ENCODE measurements at places on chromosomes 6 and 20.
A peak's percentile ranks its signal among the peaks of the same experiment; 100 is the strongest.

GRCh38 chr6:12844284-12845223, 128.0 kb downstream of the PHACTR1 start:
- no peak for DNase-seq

DNA sequence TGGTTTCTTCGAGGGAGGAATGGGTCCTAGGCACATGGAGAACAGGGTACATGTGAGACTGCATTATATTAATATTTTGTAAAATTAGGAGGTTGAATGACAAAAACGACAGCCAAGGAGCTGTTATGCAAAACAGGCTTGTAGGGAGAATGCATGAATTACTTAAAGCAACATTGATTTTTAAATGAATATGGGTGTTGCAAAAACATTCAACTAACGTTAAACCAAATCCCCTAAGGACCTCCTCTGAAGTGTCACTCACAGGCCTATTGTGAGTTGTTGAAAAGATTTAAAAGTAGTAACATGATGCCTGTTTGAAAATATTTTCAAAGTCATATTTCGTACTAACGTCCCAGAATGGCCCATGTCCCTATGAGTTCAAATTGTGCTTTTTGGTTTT, 21.9 kb downstream of the FBXL4 start:
- DNase-seq: no peak

DNA sequence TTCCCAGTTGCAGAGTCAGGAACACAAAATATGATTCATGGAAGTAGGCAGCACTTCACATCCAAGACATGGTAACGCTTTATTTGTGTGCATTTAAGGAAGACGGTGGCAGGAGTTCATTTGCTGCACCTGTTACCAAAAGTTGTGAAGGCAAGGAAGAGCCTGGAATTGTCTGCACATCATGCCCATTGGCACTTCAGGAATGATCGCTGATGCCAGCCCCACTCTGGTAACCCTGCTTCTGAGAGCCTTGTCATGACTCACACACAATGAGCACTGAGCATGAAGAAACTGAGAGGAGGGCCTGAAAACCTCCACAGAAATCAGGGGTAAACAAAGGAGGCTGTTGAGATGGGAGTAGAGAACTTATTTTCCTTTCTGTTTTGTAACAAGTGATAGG, 181.1 kb downstream of the RPS12 start:
- no peak for DNase-seq

GRCh38 chr6:1856381-1856780, 246.7 kb downstream of the FOXC1 start:
- DNase-seq: peak; percentile 25

GRCh38 chr6:127516662-127517273, 2.4 kb downstream of the MTCL3 start:
- peak; percentile 20 for DNase-seq

GRCh38 chr6:80793411-80793810, 686.9 kb downstream of the BCKDHB start:
- DNase-seq: no peak

DNA sequence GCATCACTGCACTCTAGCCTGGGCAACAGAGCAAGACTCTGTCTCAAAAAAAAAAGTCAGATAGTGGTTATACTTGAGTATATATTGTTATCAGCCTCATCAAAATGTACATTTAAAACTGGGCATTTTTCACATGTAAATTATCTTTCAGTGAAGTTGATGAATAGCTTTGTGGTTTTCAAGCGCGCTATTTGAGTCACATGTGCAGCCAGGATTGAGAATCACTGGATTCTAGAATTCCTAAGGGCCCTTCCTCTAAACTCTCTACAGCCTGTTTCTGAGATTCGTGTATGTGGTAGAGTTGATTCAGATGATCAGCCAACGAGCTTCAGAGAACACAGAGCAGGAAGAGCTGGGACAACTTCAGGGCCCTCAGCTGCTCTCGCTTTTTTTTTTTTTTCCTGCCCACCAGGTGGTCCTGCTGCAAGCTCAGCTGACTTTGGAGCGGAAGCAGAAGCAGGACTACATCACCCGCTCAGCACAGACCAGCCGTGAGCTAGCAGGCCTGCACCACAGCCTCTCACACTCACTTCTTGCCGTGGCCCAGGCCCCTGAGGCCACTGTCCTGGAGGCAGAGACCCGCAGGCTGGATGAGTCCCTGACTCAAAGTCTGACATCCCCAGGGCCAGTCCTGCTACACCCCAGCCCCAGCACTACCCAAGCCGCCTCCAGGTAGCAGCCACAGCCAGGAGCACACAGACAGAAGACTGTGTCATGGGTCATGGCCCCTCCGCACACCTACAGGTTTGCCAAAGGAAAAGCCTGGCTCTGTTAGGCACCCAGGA, 18.3 kb downstream of the C20orf173 start:
- DNase-seq: no peak

DNA sequence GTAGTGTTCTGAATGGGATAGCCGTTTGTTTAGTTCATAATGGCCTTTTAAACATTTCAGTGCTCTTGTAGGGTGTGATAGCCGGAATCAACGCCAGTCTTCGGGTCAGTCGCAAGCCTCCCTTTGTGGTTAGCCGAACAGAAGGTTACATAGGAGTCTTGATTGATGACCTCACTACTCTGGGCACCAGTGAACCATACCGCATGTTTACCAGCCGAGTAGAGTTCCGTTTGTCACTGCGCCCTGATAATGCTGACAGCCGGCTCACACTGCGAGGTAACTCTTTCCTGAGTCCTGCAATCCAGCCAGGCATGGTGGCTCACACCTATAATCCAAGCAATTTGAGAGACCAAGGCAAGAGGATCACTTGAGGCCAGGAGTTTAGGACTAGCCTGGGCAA, 20.4 kb downstream of the MTO1 start:
- DNase-seq: no peak

GRCh38 chr6:16760516-16761470, at the start of gene ATXN1:
Gene ATXN1 (minus strand): TSS chr6:16761460.
- peak; percentile 41 for DNase-seq

- no peak for DNase-seq
Observed at GRCh38 chr6:102813489-102814275, 1420.2 kb downstream of the GRIK2 start.

DNA sequence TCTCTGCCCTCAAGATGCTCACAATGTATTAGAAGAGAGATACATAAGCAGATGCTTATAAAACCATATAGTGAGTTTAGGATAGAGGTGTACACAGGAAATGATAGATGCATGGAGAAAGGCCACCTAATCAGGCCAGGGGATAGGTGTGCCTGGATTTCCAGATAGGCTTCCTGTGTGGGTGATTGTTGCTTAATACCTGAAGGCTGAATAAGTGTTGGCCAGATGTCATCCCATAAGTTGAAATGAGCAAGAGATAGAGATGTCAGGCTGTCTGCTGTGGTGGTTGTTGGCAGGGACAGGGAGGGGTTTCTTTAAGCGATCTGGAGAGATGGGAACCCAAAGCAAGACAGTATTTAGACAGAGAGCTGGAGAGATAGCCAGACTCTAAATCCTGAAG, 109.8 kb upstream of the SGK1 start:
- DNase-seq: no peak

DNA sequence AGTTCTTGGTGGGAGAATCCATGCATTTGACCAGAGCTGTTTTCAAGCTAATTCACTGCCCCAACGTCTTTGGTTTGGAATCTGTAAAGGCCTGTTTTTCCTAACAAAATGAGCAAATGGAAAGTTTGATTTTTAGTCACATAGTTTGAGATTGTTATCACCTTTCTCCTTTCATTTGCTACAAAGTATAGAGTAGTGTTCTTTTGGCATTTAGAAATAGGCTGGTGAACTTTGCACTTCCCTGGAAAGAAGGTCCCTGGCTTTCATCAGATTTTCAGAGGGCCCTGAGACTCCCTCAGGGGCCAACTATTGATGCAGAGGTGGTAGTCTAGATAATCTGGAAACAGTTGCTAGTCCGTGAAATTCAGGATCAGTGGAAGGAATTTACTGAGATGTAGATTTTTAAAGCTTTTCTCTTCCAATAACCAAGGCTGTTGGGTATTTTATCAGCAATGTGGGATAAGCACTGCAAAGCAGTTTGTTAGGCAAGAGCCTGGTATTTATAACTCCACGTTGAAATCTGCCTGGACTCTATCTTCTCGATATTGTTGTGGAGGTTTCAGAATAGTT, 1.7 kb downstream of the ARFGEF2 start:
- DNase-seq: no peak

DNA sequence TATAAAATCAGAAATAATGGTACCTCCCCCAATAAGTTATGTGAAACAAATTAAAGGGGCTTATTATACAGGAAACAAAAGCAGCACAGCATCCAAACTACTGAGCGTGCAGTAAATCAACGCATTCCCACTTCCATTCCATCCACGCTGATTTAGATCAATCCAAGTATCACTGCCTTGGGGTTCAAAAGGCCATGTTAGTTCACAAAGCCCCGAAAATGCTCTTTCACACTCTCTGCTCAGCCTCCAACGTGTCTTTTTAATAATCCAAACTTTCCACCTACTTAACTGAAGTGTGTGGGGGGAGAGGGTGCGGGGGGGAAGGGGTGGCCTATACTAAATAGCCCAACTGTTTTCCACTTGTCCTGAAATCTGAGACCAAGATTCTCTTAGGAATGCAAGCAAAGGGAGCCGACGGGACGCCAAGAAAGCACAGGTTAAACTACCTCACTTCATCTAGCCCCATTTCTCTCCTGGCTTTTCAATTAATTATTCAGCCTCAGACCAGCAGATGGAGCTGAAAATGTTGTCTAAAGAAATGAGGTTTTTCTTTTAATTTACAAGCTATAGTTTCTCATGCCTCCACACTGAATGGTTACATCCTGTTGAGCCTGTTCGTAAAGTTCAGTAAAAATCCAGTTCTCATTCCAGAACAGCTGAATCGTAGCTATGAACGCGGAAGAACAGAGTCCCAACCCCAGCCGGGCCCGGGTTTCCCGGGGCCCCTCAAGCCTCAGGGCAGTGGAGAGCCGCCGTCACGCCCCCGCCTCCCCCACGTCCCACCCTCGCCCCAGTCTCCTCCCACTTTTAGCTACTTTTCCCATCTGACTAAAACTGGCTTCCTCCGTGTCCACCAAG, 1.0 kb upstream of the NXT1 start:
- no peak for DNase-seq

Data from CD4-positive, alpha-beta T cell treated with Interferon gamma for 1 hour (primary cell).